IMR-90 (cell line): ENCODE measurements at places on chromosomes 16 and 17.

GRCh38 chr17:43808076-43808475, 24.9 kb downstream of the MPP3 start:
- DNase-seq, result no peak

DNA sequence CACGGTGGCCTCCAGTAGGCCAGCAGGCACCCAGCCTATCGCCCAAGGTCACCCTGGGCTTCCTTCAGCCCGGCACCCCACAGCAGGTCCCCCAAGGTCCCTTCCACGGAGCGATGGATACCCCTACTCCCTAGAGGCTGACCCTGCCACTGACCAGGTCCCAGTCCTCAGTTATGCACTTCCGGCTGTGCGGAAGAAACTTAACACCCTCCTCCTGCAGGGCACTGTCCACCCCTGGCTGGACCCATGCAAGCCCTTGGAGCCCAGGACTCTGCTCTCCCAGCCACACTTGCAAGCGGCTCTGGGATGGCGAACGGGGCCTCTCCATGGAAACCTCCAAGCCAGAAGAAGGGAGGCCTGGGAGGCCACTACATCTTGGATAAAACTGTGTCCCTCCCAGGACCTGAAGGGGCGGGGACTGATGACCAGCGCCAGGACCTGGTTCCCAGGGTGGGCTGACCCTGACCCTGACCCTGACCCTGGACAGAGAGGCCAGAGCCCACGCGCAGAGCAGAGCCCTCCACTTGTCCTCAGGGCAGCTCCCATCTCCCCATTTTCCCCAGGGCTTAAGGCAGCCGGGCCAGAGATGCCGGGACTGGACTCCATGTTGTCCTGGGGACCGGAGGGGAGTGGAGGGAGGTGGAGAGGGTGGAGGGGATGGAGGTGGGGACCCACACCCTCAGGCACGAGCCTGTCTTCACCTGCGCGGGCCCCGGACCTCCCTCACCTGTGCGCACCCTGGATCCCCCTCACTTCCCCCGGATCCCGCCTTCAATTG, 734 bp downstream of the CEP131 start:
- no peak for DNase-seq

- DNase-seq, result no peak
These were observed 2.8 kb downstream of the CNEP1R1 start for GRCh38 chr16:50027829-50028228.

DNA sequence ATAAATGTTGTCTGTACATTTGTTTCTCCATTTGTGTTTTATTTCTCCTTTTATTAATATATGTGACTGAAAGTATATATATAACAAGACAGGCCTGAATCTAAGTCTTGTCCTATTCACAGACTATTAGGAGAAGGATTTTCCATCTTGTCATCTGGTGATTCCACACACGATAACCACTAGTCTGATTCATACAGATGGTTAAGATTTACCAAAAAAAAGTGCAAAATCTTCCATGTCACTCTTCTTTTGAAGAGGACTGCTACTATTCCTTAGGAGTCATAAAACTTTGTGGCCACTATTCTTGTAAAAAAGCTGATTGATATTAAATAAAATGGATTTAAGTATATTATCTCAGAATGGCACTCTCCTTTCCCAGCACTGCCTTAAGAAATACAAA, 156.3 kb downstream of the ITFG1 start:
- peak; percentile 24 for DNase-seq

GRCh38 chr17:29753845-29754439, 131.2 kb upstream of the CORO6 start:
- no peak for DNase-seq

DNA sequence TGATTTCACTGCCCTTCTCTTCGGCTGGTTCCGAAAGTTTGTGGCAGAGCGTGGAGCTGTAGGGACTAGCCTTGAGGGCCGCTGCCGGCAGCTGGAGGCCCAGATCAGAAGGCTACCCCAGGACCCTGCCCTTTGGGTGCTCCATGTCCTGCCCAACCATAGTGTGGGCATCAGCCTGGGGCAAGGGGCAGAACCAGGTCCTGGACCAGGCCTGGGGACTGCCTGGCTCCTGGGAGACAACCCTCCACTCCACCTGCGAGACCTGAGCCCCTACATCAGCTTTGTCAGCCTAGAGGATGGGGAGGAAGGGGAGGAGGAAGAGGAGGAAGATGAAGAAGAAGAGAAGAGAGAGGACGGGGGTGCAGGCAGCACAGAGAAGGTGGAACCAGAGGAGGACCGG, 856 bp upstream of the CXCL16 start:
- DNase-seq, result no peak

GRCh38 chr16:74500907-74501306, 79.6 kb upstream of the CLEC18B start:
- DNase-seq, result no peak

DNA sequence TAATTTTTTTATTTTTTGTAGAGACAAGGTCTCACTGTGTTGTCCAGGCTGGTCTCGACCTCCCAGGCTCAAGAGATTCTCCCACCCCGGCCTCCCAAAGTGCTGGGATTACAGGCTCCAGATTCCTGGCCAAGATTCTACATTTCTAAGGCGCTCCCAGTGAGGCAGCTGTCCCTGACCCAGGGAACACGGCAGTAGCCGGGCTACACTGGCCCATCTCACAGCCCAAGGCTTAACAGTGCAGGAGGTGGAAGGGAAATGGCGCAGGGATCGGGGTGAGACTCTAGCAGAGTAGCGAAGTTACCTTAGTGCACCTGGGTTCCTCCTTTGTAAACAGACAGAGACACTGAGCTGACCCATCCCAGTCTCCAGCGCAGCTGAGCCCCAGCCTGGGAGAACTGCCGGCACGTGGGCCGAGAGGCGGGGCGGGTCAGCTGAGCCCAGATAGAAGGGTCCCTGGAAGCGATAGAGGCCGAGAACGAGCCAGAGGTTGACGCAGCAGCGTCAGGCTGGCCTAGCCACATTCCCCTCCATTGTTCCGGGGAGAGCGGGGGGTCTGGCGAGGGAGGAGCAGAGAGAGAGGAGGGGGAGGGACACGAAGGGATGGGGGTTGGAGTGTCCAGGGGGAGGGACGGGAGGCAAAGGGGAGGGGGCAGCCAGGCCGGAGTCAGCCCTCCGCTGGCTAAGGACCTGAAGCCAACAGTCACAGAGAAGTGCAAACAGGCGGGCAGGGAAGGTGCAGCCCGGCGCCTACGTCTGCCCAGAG, 2.5 kb downstream of the CARHSP1 start:
- DNase-seq, result no peak

DNA sequence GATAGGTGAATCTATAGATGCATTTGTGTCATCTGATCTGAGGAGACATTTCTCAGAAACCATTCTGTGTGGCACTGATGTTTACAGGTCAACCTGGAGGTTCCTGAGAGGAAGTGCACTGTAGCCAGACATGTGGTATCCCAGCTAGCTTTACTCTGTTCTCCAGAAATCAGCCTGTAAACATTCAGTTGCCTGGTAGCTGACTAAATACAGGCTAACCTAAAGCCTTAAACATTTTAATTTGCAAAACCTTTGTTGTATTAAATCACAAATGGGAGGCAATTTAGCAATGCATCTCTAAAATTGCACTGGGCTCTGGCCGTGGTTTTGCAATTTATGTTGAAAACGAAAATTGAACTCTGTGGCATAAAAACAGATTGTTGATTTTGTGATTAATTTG, 207.6 kb downstream of the FTO start:
- no peak for DNase-seq

DNA sequence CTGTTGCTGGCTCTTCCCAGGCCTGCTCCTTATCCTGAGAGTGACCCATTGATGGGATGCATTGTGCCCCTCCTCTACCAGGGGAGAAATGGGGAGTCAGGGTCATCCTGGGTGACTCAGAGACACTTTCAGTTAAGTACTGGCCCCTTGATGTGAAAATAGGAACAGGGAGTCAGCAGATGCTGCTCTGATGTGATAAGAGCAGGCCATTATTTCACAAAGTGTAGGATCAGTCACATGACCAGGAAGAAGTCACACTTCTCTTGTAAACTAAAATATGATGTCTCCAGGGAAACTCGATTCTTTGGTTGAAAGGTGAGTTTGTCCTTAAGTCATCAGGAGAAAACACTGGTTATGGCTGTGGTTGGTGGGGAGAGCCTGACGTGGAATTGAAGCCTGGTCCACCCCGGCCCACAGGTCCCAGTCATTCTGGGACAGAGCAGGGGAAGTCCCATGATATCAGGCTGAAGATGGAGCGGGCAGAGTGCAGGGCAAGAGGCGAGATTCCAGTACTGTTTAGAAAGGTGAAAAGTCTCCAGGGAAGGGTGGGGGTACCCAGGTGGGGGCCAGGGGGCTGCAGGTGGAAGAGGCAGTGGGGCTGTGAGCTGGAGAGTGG, 88.6 kb upstream of the NLRP1 start:
- no peak for DNase-seq

DNA sequence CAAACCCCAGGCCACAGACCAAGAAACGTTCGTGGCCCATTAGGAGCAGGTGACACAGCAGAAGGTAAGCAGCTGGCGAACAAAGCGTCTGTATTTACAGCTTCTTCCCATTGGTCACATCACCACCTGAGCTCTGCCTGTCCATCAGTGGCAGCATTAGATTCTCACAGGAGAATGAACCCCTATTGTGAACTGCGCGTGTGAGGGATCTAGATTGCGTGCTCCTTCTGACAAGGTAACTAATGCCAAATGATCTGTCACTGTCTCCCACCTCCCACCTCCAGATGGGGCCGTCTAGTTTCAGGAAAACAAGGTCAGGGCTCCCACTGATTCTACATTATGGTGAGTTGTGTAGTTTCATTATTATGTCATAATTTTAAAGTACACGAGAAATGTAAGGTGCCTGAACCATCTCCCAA, 186.3 kb downstream of the CPPED1 start:
- no peak for DNase-seq

- DNase-seq, result no peak
These were observed 3.1 kb downstream of the PRSS21 start for GRCh38 chr16:2819939-2820835.

DNA sequence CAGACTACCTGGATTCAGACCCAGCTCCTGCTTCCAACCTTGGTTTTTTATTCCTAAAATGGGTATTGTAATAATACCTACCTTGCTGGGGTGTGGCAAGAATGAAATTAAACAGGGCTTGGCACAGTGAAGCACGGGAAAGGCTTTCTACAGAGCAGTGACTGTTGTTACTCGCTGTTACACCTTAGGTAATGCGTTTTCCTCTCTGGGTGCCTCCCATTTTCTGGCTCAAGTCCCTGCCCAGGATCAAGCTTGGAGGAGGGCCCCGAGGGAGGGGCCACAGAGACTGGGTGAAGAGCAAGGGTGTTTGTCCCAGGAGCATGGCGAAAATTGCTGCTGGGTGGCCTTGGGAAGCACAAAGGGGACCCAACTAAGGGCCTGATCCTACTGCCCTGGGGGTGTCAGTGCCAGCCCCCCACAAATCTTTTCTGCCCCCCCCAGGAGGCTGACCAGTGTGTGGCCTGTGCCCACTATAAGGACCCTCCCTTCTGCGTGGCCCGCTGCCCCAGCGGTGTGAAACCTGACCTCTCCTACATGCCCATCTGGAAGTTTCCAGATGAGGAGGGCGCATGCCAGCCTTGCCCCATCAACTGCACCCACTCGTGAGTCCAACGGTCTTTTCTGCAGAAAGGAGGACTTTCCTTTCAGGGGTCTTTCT, 13.3 kb downstream of the MIEN1 start:
- DNase-seq, result no peak

DNA sequence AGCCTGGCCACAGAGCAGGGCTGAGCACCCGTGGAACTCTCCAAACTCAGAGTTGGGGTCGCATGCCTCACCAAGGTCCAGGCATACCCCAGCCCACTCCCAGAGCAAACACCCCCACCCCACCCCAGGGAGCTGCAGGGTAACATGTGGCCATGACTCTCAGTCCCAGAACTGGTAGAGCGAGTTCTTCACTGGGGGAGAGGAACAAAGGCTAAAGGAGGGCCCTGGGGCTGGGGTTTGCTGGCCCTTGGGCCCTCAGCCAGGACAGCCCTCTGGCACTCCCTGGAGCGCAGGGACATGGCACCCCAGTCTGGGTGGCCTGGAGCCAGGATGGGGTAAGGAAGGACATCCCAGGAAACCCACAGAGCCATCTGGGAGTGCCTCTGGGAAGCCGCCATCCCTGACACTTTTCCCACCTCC, 4.2 kb downstream of the HID1 start:
- DNase-seq, result no peak

DNA sequence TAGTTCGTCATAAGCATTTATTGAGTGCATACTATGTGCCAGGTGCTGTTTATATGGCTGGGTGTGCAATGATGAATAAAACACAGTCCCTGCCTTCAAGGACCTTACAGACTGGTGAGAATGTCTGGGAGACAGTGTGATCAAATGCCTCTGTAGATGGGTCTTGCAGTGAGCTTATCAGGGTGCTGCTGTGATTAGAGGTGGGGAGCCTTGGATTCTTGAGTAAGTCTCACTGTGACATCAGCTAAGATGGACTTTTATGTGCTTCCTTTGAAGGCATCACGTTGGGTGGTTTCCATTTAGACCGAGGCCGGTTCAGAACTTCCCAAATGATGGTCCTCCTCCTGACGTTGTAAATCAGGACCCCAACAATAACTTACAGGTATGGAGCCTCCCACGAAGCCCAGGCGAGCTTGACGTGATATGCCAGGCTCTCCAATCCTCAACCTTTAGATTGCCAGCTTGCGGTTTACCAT, 10.0 kb downstream of the HERPUD1 start:
- DNase-seq, result no peak

- no peak for DNase-seq
These were observed 205.1 kb upstream of the ELAC2 start for GRCh38 chr17:13222975-13223374.

DNA sequence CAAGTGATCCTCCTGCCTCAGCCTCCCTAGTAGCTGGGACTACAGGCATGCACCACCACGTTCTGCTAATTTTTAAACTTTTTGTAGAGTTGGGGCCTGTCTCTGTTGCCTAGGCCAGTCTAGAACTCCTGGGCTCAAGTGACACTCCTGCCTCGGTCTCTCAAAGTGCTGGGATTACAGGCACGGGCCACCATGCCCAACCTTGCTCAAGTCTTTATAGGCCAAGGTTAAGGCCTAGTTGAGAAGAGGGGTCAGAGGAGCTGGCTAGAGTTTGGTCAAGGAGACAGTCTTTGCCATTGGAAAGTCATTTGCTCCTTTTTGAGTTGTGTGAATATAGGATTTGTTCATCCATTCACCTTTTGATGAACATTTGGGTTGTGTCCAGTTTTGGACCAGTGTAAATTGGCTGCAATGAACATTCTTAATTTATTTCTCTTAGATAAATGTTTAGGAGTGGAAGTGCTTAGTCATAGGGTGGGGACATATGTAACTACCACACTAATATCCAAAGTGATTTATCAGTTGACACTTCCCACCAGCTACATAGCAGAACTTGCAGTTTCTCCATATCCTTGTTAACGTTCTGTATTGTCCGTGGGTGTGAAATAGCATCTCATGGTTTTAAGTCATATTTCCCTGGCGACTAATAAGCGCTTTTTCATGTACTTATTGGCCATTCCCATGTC, 30.7 kb upstream of the ARHGAP17 start:
- peak; percentile 90 for DNase-seq

GRCh38 chr17:80187515-80187941, 17.7 kb downstream of the CARD14 start:
- DNase-seq, result no peak

GRCh38 chr16:52203096-52203495, 343.8 kb downstream of the TOX3 start:
- no peak for DNase-seq

- no peak for DNase-seq
These were observed 27.4 kb upstream of the ADGRG1 start for GRCh38 chr16:57600952-57601580.

- DNase-seq, result no peak
These were observed 162.2 kb upstream of the ZFHX3 start for GRCh38 chr16:73210084-73210483.

GRCh38 chr16:78474762-78475161, 375.3 kb downstream of the WWOX start:
- DNase-seq, result no peak
